Fibroblast of skin of abdomen (primary cell): ENCODE measurements at places on chromosomes 7 and 10.
A peak's percentile ranks its signal among the peaks of the same experiment; 100 is the strongest.

GRCh38 chr7:105016068-105016708 lies 2.2 kb downstream of the KMT2E start:
- no peak for DNase-seq

DNA sequence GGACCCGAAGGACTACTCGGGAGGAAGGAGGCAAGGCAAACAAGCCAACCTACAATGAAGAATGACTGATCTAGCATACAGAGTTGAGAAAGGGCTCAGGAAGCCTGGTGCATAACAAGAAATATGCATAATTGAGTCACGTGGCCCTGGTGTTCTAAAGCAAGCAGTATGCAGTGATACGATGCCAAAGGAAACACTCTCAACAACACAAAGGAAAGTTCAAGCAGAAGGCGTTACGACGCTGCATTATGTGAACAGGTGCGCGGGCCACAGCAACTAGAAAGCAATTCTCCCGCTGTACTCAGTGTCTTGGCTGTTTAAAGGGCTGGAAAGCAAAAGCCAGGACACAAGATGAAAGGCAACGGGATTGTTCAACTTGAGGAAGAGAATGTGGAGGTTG lies 100.8 kb downstream of the PRTFDC1 start:
- peak; percentile 45 for DNase-seq

GRCh38 chr7:36366005-36366717 lies 23.5 kb upstream of the ANLN start:
- no peak for DNase-seq

DNA sequence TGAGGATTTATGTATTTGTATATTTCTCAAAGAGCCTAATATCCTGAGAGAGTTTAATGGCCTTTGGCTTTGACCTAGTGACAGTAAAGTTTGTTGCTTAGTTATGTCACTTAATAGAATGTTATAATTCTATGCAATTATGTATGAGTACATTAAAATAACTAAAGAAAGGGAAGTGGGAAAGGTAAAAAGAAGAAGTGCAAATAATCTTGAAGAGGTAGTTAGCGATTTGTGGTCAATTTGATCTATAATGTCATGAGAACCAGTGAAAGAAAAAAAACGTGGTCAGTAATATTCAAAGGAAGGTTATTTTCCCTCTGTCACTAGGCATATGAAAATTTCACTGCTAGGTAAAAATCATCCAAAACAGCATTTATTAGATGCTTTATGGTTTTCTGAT lies 143.4 kb upstream of the LSM8 start:
- no peak for DNase-seq

DNA sequence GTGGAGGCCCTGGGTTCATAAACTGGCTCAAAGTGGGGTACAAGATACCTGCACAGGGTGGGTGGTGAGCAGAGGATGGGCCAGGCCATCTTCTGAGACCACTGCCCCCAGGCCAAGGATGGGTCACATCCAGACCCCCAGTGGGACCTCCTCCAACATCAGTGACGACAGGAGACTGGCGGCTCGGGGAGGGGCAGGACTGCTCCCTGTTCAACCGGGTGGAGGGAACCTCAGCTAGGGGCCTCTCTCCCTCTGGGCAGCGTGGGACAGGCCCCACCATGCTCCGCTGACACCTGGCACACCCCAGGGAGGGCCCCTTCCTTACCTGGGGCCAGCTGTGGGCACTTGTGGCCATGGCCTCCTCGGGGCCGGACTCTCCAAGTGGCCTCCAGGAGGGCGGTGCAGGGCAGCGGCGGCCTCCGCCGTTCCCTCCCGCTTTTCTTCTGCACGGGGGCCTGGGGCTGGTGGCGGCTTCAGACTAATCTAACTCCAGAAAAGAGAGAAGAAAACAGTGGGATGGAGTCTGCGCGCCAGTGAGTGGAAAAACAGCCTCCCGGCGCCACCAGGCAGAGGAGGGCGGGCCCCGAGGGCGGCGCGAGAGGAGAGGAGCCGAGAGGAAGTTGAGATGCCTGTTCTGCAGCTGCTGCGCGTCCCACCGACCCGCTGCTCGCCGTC lies at the start of gene CALHM2:
TSS of gene CALHM2 (minus strand) at position 540 of the 675 bp plus-strand sequence. CDS start 2,429 bp downstream, outside the sequence.
- DNase-seq, result peak; percentile 53

- peak; percentile 52 for DNase-seq
Measured at GRCh38 chr10:114925587-114926586, 12.1 kb upstream of the TRUB1 start.

GRCh38 chr10:33267708-33268107 lies 66.8 kb downstream of the NRP1 start:
- no peak for DNase-seq

DNA sequence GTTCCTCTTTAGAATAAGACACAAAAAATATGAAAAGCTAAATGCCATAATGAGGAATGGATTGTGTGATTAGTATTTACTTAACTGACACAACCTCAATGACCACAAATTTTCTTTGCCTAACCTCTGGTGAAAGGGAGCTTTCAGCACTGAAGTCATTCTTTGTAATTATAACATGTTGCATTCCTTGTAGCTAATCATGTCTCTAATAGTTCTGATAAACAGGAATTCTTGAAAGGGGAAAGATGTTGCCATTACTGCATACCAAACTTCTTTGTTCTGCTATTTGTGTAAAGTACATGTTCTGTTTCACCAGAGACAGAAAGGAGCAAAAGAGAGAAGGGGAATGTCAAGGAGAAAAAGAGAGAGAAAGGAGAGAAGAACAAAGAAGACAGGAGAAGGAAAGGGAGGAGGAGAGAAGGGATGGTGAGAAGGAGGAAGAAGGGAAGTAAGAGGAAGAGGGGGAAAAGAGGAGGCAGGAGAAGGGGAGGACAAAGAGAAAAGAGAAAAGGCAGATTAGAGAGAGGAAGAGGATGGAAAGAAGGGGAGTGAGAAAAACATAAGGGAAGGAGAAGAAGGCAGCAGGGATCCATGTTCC lies 120.9 kb downstream of the SEMA3D start:
- DNase-seq, result peak; percentile 57

DNA sequence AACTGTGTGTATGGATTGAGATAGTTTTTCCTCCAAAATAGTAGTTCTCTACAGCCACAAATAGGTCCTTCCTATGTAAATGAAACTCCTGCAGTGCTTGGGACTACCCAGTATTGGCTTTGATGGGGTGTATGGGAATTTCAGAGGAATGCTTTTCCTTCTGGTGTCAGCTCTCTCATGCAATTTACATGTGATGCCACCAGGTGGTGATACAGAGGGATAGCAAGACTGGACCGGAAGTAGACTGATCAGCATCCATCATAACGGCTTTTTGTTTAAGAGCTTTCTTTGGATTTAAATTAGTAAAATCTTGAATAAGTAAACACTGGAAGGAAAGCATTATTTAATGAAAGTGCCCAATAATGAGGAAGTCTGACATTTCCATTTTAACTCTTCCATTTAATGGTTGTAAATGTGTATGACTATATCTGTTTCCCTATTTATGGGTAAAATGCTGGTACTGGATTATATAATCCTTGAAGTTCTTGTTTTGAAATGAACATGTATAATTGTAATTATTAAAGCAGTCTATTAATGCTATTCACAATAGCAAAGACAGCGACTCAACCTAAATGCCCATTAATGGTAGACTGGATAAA lies 22.7 kb downstream of the DYNC1I1 start:
- peak; percentile 5 for DNase-seq

DNA sequence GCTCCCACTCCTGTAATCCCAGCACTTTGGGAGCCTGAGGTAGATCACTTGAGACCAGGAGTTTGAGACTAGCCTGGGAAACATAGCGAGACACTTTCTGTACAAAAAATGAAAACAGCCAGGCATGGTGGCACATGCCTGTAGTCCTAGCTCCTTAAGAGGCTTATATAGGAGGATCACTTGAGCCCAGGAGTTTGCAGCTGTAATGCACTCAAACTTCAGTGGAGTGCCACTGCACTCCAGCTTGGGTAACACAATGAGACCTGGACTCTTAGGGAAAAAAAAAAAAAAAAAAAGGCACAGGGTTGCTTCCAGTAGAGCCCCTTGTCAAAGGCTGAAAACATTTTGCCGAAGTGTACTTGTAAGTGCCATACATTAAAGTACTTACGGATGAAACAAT lies 195.3 kb downstream of the PHTF2 start:
- DNase-seq, result no peak

DNA sequence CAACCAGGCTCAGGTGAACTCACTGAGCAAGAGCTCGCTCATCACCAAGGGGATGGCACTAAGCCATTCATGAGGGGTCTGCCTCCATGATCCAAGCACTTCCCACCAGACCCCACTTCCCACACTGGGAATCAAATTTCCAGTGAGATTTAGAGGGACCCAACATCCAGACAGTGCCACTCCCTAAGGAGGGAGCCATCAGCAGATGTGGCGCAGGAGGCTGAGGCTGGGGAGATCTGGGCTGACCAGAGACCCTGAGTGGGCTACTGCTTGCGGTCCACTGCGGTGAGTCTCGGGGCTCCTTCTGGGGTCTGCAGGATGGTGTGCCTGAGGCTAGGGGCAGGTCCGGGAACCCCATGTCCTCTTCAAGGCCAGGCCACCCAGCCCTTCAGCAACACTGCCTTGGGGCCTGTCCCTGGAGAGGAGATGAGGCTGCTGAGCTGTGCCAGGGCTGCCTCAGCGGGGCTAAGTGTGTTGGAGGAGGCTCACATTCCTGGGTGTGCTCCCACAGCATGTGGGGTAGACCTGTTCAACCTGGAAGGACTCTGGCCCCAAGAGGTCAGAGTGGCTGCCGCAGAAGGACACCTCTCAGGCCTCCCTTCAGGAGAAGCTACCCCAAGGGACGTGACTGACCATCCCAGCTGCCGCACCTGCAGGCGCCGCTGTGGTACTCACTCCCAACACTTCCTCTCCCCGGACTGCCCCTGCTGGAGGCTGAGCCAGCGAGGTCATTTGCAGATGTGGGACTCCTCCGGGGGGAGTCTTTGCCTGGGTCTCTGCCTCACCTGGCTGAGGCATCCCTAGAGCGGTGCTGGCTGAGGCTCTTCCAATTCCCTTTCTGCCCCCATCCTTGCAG lies 22.3 kb upstream of the PCBD1 start:
- DNase-seq, result no peak

DNA sequence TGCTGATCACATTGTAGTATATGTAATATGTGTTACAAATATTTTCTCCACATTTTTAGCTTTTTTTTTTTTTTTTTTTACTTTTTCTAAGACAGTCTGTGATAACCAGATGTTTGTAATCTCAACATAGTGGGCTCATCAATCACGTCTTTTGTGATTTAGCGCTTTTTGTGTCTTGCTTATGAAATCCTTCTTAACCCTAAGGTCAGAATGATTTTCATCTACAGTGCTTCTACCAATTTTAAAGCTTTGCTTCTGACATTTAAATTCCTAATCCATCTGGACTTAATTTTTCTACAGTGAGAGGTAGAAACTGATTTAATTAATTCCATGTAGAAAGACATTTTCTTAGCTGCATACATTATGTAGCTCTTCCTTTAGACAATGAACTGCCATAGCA lies 626.4 kb downstream of the TNS3 start:
- peak; percentile 88 for DNase-seq

DNA sequence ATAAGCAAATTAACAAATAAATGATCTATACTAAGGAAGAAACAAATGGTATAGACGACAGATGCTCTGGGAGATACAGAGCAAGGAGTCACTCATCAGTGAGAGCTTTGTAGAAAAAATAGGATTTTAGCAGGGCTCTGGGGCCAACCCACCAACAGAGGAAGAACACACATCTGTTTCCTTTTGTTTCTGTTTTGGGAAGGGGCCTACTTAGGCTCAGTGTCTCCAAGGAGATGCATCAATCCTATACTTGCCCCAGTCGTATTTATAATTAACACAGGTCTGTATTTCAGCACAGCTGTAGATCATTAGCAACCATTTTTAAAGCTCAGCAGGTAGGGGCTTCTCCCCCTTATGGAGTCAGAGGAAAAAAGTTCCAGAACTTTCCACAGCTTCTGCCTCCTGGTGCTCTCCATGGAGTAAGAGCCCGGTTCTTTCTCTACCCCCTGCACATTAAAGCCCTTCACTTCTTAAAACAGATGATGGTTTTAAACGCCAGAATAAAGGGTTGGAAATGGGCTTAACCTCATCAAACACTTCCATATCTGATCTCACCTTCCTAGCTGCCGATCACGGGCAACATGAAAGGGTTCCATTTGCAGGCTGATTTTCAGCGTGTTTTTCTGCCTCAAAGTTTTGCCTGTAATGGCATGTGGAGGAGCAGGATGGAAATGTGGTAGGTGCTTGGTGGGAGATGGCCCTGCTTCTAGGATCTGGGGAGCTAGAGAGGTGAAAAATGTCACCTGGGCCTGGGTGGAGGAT lies 291.7 kb downstream of the TCF7L2 start:
- no peak for DNase-seq

DNA sequence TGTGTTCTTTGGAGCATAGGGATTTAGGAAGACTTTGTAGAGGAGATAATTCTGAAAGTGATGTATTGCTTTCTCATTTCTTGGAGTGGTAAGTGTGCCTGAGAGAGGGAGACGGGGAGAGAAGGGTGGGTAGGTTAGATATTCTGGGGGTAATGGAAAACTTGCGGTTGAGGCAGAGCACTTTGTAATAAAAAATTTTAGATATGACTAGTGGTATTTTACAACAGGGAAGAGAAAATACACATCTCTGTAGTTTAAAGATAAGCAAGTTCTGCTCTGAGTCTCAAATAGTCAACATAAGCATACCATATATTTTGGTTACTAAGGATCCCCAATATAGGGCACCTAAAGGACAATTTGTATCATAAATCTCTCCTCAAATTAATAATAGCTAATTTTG lies 6.6 kb downstream of the VPS50 start:
- no peak for DNase-seq

DNA sequence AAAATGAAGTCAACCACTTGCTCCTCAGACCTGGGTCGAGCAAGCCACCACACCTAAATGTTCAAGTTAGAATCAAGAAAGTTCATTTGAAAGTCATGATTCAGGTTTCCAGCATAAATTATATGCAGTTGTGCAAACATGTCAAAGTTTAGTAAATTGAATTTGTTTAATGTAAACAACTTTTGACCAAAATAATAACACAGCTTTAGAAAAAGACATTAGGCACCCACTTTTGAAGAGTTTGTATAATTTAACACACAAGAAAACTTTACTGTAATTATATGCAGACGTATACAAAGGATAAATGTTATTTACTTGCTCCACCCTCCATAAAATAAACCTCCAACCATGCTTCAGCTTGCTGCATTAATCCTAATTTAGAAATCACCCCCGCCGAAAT lies 680.0 kb downstream of the LRMDA start:
- DNase-seq, result no peak

DNA sequence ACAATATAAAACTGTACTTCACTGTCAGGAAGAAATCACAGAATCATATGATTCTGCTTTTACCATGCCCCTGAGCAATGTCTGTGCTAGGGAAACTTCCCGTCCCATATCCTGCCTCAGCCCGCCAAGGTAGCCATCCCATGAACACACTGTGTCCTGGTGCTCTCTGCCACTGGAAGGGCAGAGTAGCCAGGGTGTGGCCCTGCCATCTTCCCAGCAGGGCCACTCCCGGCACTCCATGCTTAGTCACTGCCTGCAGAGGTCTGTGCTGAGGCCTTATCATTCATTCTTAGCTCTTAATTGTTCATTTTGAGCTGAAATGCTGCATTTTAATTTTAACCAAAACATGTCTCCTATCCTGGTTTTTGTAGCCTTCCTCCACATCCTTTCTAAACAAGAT lies 31.8 kb downstream of the AP3M1 start:
- DNase-seq, result no peak

GRCh38 chr7:19101909-19102308 lies 15.5 kb downstream of the TWIST1 start:
- no peak for DNase-seq

- DNase-seq, result peak; percentile 24
Measured at GRCh38 chr7:149097088-149097487, 6.6 kb upstream of the ZNF786 start.

GRCh38 chr10:73586583-73586984 lies 4.6 kb downstream of the USP54 start:
- DNase-seq, result peak; percentile 82

GRCh38 chr7:3825491-3825890 lies 524.4 kb downstream of the SDK1 start:
- no peak for DNase-seq

- DNase-seq, result no peak
Measured at GRCh38 chr10:18364987-18365775, 225.0 kb downstream of the CACNB2 start.
